G401 (cell line): ENCODE measurements at places on chromosomes 3 and 15.

DNA sequence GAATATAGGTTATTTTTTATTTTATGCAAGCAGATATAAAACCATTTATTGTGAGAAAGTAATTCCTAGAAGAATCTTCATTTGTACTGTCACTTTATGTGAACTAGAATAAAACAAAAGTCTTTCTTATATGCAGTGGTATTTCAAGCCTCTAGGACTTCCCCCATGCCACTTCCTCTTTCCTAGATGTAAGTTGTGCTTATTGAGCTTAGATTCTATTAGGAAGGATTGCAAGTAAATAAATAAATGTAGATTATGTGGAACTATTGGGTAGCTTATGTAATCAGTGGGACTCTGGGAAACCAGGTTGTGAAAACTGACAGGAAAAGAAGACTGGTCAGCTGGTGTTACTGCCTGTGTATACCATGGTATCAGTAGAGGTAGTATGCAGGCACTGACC is 169.7 kb downstream of the RSRC1 start:
- DNase-seq = no peak

- DNase-seq = no peak
Measured at GRCh38 chr15:72740219-72740618, 43.3 kb downstream of the ADPGK start.

- no peak for DNase-seq
Measured at GRCh38 chr3:112865757-112866156, 19.1 kb upstream of the CD200R1L start.

GRCh38 chr3:60743631-60744164 is 507.6 kb downstream of the FHIT start:
- DNase-seq = peak; percentile 19

GRCh38 chr3:142445816-142446254 is 2.0 kb downstream of the XRN1 start:
- DNase-seq = no peak

- DNase-seq = no peak
Measured at GRCh38 chr15:65062726-65063125, 5.1 kb downstream of the RASL12 start.

- no peak for DNase-seq
Measured at GRCh38 chr3:194310060-194310835, 40.9 kb downstream of the CPN2 start.

DNA sequence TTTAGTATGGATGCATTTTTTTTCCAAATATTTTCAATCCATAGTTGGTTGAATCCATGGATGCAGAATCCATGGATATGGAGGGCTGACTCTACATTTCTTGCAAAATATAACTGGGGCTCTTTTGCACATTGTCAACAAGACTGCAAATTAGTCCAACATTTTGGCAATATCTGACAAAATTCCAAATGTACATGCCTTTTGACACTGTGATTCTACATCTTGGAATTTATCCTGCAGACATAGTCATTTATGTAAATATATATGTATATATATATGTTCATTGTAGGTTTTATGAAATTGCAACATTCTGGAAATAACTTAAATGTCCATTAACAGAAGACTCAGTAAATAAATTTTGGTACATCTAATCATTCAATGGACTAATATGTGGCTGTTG is 203.0 kb downstream of the THRB start:
- DNase-seq = no peak

GRCh38 chr3:133158686-133159085 is 120.5 kb downstream of the TMEM108 start:
- no peak for DNase-seq
